T-cell (primary cell): ENCODE measurements at places on chromosomes 6 and 20.

- no peak for DNase-seq
These were observed 604.7 kb upstream of the JAG1 start for GRCh38 chr20:11278461-11278860.

DNA sequence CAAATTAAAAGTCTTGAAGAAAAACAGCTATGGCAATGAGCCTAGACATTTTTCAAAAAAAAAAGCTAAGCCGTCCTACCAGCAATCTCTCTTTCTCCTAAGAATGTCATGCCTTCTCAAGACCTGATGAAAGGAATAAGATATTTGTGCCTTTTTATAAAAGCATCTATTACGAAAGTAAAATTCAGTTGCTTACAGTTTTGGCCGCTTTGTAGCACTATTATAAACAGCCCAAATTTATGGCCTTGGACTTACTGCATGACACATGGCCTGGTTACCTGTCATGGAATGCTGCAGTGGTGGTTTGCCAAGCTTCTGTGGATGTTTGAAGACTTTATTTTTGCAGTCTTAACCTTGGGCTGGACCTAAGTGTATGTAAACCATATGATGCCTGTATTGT is 22.2 kb upstream of the VAPB start:
- no peak for DNase-seq

- DNase-seq = no peak
These were observed 328.6 kb downstream of the NKAIN2 start for GRCh38 chr6:124132256-124132655.

DNA sequence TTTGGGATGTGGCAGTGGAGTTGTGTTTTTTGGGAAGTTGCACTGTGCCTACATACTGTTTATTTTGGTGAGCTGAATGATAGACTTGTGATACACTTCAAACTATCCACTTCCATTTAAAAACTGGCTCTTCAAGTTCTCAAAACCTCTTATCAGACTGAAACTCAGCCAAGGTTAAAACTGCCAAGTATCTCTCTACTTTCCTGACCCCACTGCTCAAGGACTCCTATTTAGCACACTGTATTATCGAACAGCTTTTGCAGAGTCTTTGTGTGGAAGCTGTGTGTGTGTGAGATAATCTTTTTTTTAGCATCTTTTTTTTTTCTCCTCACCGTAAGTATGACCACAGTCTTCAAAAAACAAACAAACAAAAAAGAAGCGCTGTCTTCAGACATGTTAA is 21.1 kb downstream of the STX11 start:
- no peak for DNase-seq

- no peak for DNase-seq
These were observed 180.7 kb downstream of the TBXT start for GRCh38 chr6:165986914-165987482.
